ENCODE measurements at places on chromosomes 12 and 14.
A peak's percentile ranks its signal among the peaks of the same experiment; 100 is the strongest.

DNA sequence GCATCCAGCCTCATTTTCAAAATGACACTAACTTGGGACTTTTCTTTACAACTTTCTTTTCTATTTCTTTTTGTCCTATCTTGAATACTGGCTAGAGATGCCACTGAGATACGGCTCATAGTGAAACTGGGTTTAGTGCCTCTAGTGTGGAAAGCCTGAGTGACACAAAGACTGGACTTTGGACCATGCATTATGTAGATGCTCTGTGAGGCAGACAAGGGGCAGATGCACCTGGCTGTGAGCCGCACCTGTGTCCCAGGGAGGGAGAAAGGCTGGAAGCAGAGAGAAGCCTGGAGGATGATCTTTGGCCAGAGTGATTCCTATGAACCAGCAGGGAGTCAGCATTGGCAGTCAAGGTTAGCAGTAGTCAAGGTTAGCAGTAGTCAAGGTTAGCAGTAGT, 852.3 kb upstream of the TMEM132C start:
- DNase-seq, result no peak

DNA sequence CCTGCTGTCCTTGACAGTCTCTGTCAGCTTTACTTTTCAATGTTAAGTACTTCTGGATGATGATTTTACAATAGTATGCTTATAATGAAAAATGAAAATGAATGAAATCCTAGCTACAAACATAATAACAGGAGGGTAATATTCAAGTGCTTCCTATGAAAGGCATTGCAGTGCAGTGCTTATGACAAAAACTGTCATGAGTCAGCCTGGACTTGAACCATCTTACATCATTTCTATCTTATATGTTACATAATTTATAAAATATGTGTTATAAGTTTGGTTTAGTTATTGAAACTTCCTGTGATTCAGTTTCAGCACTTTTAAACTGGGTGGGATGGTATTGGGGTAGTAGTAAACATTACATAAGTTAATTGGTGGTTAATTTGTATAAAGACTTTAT, 451.7 kb downstream of the TMEM117 start:
- DNase-seq, result no peak

DNA sequence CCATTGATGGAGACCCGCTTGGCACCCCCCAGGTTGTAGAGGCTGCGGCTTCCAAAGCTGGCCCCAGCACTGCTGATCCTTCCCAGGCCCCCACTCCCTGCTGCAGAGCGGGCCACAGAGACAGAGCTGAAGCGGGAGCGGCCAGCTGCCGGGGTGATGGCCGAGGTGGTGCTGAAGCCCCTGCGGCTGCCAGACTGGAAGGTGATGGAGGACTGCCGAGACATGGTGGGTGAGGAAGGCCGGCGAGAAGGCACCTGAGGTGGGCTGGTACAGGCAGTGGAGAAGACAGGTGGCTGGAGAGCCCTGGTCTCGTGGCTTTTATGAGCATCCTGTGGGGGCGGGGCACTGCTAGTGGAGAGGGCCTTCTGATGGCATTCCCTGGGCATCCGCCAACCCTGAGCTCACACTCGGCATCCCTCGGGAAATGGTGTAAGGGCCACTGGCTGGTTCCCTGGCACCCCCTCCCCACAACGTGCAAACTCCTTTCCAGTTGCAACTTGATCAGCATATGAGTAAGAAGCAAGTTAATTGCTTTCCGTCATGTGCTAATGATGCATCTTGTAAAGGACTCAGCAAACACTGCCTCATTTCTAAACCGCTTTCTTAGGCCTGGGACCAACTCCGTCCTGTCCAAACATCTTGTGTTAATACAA, at the start of gene KRT75:
Gene KRT75, minus strand, starts transcription at position 291 of the 653 bp plus-strand sequence. Its CDS starts 67 bp downstream, at position 224.
- DNase-seq, result peak; percentile 68

DNA sequence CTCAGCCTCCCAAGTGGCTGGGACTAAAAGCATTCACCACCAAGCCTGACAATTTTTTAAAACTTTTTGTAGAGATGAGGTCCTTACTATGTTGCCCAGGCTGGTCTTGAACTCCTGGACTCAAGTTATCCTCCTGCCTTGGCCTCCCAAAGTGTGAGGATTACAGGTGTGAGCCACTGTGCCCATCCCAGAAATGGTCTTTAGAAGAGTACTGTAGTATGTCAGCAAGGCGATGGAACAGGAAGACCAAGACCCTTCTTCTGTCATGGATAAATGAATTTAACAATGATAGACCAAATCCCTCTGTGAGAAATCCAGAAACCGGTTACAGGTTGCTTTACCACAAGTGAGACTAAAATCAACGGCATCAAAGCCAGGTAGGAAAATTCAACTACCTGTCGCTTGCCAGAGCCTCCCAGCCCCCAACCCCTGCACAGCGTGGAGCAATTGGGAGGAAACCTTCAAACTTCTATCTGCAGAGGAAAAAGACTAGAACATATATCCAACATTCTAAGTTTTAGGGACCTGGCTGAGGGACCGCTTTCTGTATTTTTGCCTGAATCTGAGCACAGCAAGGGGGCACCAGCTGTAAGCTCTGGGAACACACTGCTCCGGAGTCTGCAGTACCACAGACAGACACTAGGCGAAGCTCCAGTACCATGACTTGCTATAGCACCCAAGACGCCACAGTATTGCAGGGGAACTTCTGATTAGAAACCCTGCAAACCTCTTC, 51.3 kb downstream of the CPSF6 start:
- no peak for DNase-seq

DNA sequence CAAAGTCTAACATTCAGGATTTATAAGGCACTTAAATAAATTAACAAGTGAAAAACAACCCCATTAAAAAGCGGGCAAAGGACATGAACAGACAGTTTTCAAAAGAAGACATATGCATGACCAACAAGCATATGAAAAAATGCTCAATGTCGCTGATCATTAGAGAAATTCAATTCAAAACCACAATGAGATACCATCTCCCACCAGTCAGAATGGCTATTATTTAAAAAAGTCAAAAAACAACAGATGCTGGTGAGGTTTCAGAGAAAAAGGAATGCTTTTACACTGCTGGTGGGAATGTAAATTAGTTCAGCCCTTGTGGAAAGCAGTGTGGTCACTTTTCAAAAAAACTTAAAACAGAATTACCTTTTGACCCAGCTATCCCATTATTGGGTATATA, 60.7 kb upstream of the BDKRB2 start:
- DNase-seq, result no peak

DNA sequence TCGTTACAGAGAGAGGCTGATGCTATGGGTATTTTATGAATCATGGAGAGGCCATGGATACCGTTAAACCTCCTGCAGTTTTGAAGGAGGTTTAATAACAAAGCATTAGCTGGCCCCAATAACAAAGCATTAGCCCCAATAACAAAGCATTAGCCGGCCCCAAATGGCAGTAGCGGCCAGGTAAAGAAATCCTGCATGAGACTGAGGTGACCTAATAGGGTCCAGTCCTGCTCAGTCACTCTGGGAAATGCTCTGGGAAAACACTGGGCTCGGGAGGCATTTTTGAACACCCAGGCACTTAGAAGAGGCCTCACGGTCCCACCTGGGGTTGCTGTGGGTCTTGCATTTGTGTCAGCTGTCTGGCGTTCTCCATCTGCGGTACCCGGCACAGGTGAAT, 776 bp upstream of the RIN3 start:
- peak; percentile 55 for DNase-seq

GRCh38 chr12:92604786-92605185, 98.0 kb upstream of the PLEKHG7 start:
- no peak for DNase-seq

GRCh38 chr12:105744371-105745058, 394.2 kb downstream of the NUAK1 start:
- no peak for DNase-seq

- DNase-seq, result no peak
These were observed 198.5 kb downstream of the ATP23 start for GRCh38 chr12:58139894-58140293.

Measured in coronary artery (tissue), 2 donors.